Stimulated activated CD8-positive, alpha-beta memory T cell treated with anti-CD3 and anti-CD28 coated beads, Interleukin-4, amount 100 ng/mL, for 4 hours (primary cell): ENCODE measurements at places on chromosomes 4 and X.

- DNase-seq: no peak
These were observed 9.1 kb upstream of the VCX3B start for GRCh38 chrX:8455557-8455956.

DNA sequence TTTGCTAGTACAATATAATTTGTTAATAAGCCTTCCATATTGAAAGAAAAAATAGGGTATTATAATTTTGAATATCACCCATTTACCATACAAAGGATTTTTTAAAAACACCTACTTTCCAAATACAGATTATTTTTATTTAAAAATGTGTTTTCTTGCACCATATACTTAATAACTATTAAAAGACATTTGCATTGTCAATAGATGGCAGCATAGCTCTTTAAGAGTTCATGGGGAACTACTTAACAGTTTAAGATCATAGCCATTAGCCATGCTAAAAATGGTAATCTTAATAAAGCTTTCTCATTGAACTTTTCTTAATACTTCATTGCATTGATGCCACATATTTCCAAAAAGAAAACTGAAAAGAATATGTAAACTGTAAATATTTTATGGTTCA, 1995.9 kb downstream of the C4orf33 start:
- DNase-seq: no peak

DNA sequence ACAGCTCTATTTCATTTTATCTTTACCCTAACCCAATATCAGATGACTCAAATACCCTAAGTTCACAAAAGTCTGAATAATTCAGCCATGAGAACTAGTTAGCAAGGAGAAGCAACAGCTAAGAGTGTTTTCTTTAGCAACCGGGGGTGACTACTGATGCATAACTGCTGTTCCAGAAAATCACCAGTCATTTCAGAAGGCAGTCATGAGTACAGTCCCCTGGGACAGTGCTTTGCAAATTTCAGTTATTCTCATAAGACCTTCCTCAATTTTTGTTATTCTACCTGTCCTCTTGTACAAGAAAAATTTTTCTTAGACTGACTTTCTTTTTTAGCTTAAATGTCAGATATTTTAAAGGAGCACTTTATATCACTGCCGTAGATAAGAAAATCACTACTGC, 16.4 kb downstream of the BANK1 start:
- no peak for DNase-seq

DNA sequence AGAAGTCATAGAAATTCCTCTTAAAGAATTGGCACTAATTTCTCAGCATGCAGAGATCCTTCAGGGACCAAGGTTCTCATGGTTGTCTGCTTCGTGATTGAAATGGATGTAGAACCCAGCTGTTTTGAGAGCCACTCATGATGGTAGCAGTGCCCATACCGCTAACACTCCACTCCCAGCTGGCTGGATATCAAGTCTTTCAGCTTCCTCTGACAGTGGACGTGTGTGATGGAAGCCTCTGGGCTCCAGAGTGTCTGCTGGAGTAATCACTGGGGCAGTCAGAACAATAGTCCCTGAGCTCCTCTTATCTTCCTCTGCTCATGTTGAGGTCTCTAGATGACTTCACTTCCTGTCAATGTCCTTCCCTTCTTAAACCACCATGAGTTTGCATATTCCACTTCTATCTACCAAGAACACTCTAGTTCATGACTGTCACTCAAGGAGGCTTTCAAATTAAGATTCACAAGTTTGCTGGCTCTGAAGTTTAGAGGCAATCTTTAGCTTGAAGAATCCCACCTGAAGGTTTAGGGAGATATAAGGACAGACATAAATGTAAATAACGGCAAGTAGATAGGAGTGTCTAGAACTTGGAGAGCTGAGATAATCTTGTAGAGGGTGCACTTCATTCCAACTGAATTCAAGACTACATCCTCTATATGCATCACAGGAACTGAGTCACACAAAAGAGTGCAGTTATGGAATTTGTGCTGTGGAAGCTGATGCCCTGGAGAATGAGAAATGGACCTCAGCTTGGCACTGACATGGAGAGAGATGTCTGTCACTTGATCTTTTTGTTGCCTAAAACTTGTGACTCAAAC, 64.5 kb upstream of the WDR1 start:
- no peak for DNase-seq

DNA sequence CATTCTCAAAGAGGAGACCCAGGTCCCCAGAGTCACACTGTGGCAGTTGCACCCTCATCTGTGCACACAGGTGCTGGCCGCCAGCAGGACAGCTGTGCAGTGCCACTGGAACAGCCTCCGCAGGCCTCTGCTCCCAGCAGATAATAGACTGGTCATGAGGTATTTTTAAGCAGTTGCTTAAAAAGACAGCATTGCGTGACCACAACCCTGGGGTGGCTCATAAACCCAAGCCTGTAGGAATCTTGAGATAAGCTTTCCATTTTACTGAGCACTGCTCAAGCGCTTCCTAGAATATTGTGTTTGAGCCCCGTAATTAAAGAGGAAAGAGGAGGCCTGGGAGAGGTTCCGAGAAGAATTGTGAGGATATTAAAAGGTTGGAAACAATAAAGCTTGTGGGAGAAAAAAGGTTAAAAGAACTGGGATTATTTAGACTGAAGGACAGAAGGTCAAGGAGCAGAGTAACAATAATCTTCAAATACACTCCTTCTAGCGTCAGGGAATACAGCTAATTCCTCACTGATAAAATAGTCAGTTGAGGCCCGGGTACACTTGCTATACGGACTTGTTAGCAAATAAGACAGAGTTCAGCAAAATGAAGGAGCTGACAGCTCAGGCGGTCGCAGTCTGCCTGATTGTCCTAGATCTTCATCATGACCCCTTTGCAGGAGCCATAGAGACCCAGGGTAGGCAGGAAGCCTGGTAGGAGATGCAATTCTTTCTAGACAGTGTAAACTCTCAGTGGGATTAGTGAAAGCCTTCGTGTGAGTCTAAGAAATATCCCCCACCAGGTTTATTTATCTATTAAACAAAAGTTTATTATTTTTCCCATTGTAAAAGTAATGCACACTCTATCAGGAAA, 86.2 kb upstream of the KIT start:
- no peak for DNase-seq

DNA sequence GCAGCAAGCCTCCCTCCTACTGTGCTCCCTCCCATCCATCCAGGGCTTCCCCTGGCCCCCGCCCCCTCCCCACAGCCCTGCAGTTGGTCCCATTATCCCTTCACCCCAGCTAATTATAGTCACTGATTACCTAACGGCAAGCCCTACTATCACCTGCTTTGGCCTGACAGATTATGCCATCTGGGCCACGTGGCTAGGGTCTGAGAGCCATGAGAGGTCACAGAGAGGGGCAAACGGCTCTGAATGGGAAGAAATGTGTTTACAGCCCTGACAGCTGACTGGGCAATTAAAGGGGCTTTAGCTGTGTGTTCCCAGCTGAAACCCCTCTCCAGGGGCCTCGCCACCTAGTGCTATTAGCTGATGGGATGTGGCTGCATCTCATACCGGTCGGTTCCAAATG, 134.4 kb upstream of the CPEB2 start:
- DNase-seq: no peak

- DNase-seq: no peak
These were observed 58.4 kb downstream of the AMELX start for GRCh38 chrX:11351375-11352295.

DNA sequence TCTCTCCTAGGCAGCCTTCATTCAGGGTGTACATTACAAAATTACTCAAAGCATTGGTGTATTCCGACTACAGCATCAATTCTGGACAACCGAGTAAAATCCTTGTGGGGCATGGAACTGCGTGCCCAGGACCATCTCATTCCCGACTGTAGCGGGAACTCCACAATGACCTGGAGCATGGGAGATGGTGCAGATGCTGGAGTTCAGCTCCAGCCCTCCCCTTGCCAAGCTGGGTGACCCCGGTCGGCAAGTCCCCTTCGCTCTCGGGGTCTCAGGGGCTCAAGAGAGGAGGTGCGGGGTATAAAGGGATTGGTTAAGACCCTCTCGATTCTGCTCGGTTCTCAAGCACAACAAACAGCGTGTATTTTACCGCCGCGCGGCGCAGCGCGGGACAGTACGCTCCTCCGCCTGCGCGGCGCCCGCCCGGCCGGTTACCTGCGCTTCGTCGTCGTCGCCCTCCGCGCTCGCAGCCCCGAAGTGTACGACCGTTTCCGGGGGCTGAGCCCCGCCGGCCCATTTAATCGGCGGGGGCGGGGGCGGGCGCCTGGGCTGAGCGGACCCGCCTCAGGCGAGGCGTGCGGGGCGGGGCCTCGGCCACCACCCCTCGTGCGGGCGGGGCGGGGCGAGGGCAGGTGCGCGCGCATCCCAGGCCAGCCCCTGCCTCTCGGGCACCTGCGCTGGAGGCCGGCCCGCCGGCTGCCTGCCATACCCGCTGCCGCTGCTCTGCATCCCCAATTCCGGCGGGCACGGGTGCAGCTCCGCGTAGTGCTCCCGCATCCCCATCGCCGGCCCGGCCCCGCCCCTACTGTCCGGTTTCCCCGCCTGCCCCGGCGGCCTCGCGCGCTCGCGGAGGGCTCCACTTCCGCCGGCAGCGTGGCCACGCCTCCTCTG, at the start of gene G6PD:
Gene G6PD (minus strand): TSS at position 493 of the 891 bp plus-strand sequence. CDS start 691 bp downstream, outside the sequence.
- DNase-seq: peak; percentile 58

DNA sequence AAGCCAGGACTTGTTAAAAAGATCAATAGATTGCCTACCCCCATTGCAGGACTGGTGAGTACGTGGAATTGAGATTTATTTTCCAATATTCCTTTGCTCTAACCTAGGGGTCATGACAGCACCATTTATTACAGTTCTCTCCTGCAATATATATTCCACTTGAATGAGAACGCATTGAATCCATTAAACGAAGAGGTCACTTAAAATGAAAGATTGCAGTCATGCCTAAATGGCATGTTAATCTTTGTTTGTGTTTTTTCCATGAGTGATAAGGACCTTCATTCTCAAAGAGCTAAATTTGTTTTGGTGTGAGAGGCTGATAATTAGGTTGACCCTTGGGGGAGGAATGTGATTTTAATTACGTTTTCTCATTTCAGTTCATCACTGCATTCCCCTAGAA, 13.5 kb upstream of the LIMCH1 start:
- no peak for DNase-seq

DNA sequence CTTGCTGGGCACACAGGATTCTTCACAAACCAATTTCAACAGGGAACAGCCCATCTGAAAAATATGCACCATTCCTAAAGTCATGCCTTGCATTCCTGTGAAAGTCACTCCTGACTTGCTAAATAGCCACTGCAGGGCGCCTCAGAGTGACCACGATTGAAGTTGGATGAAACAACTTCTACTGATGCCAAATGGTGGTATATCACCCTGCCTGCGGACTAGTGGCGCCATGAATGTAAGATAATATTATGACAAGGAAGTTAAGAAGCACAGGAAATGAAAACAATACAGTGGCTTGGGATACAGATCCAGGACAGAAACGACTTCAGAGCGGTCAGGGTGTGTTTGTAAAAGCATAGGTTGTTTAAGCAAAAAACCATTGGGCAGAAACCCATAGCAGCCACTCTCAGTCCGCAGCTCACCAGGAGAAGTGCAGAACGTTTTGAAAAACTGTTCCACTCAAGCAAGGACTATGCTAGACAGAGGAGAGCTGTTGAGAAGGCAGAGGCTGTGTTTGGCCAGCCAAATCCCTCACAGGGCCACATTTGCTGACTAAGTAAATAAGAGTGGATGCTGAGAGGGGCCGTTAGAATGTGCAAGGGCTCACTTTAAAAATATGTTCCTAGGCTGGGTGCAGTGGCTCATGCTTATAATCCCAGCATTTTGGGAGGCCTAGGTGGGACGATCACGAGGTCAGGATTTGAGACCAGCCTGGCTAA, 250.4 kb downstream of the PTTG2 start:
- no peak for DNase-seq

DNA sequence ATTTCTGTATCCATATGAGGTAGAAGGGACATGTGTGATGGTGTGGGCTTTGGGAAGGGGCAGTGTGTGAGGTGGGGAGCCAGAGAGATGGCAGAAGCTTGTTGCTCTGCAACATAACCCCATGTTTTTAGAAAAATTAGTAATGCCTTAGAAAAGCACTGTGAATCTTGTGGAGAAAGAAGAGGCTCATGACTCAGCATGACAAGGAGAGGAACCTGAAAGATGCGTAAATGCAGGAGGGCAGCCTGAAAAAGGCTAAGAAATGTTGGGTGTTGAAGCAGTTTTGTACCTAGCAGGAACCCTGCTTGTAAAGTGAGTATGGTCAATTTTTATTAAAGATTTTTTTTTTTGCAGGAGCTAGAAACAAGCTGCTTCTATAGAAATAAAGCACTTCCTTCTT, 59.8 kb downstream of the ARSJ start:
- DNase-seq: no peak

DNA sequence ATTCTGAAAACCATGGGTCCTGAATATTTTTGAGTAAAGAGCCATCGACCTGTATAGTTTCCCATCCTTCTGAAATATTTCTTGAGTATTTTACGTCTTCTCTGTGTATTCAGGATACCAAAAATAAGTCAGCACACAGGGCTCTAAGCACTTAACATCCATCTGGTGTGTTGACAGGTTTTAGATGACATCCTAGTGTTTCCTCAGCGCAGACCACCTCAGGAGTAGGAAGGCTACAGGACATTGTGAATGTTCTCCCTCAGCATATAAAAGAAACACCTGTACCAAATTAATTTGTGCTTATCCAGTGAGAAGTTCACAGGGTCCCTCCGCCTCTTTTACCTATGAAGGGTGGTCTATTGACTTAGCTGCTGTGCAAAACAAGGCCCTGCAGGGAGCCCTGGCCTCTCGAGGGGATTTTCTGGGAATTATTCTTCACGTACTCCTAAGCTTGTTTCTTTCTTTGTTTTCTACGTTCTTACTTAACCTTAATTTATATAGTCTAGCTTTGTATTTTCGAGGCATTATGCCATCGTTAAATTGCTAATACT, 241.8 kb downstream of the FBXO8 start:
- DNase-seq: no peak

DNA sequence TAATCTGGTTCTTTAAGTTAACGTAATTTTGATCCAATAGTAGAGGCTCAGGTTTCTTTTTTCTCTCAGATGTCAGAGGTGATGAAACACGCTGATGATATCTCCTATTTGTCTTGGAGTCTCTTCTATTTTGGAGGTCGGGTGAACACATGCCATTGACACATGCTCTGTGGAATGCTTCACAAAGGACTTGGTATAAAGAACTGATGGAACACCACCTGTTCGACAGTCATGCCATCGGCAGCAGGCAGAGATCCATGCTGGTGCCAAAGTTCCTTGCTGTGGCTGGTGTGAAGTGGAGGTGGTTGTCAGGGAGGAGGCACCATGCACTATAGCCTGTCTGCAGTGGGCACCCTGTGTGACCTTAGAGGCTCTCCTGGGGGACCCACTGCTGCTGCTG, 94.9 kb downstream of the ATP8A1 start:
- no peak for DNase-seq

GRCh38 chr4:19983072-19983471, 268.6 kb upstream of the SLIT2 start:
- DNase-seq: no peak
